CD4-positive, alpha-beta T cell (primary cell): ENCODE measurements at places on chromosomes 16 and 17. TPM values are rescaled to one million over a fixed set of nuclear protein-coding genes. Genes with fewer than 3 reads are reported as not detected.

USP43 gene
- total RNA-seq: 0.08 TPM

GSG1L gene
- not detected for total RNA-seq

ITGB3 gene
- 0.05 TPM for total RNA-seq

HYDIN gene
- total RNA-seq: not detected

CTF1 gene
- total RNA-seq: 0.20 TPM

TMEM238L gene
- total RNA-seq: not detected

TNK1 gene
- 11.0 TPM for total RNA-seq

HOXB6 gene
- not detected for total RNA-seq

EME1 gene
- total RNA-seq: 0.36 TPM

ABCA6 gene
- 0.25 TPM for total RNA-seq

CTCF gene
- 43.8 TPM for total RNA-seq

OSGIN1 gene
- 2.6 TPM for total RNA-seq

CCL1 gene
- total RNA-seq: not detected

UQCRC2 gene
- total RNA-seq: 142 TPM
